ENCODE measurements at places on chromosomes 6 and 20.

DNA sequence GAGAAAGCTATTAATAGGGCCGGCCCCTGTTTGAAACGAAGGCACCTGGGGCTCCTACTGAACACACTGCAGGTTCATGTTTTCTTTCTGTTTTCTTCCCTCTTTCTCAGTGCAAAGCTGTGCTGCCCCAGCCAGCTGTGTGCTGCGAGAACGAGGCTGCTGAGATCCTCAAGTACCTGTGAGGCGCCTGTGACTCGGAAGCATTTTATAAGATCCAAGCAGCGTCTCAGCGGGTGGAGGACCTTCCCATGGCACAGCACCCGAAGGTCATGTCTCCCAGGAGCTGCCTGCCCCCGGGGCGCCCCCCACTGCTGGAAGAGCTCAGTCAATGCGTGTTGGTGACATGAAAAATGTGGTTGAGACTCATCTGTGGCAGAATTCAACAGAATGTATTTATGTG, 66.3 kb downstream of the SMOC2 start:
- DNase-seq, result no peak

DNA sequence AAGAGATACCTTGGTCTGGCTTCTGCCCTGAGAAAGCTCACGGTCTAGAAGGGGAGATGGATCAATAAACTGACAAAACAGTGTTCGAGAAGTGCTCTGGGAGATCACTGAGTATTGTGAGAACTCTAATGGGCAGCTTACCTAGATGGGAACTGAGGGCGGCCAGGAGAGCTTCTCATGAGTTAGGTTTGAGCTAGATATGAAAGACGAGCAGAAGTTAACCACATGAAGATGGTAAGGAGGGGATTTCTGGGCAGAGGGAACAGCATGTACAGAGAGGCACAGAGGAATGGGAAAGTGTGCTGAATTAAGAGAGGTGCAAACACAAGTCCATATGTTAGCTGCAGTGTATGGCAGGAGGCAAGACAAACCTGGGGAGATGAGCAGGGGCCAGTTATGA, 11.9 kb downstream of the ZFAND3 start:
- DNase-seq, result no peak

- no peak for DNase-seq
Measured at GRCh38 chr6:13249817-13250216, 78.5 kb downstream of the TBC1D7 start.

- DNase-seq, result no peak
Measured at GRCh38 chr6:94254689-94255088, 835.3 kb upstream of the EPHA7 start.

- no peak for DNase-seq
Measured at GRCh38 chr6:163422550-163422949, 8.0 kb downstream of the QKI start.

- DNase-seq, result no peak
Measured at GRCh38 chr6:105769987-105770386, 316.1 kb upstream of the PRDM1 start.

DNA sequence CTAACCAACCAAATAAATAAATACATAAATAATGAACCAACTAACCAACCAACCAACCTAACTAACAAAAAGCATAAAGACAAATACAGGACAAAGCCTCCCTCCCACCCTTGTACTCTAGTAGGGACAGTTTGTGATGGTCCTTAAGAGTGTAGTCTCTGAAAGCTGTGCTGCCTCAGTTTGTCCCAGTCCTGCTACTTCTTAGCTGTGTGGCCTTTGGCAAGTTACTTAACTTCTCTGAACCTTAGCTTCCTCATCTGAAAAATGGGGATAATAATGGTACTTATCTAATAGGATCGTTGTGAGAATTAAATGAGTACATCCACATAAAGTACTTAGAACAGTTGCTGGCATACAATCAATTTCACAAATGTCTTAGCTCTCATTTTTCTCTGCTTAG, 232.6 kb upstream of the SUPT3H start:
- no peak for DNase-seq

DNA sequence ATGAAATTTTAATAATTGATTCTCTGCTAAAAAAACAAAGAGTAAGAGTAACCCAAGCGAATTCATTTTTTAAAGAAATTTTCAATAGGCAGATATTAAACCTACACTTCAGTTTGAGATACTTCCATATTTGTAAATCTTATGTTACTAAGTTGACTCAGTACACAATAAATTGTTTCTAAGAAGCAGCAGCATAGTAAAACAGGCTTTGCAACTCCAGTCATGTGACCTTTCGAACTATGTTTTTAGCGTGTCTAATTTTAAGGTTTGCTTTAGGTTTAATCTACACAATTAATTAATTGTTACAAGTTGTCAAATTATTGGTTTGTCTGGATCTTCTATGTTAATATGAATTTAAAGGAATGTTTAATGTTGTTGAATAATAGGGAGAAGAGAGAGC, 708.9 kb upstream of the CITED2 start:
- no peak for DNase-seq

- DNase-seq, result no peak
Measured at GRCh38 chr20:58099956-58100730, 128.3 kb downstream of the ANKRD60 start.

- DNase-seq, result no peak
Measured at GRCh38 chr20:62782149-62782892, 14.0 kb upstream of the MRGBP start.

DNA sequence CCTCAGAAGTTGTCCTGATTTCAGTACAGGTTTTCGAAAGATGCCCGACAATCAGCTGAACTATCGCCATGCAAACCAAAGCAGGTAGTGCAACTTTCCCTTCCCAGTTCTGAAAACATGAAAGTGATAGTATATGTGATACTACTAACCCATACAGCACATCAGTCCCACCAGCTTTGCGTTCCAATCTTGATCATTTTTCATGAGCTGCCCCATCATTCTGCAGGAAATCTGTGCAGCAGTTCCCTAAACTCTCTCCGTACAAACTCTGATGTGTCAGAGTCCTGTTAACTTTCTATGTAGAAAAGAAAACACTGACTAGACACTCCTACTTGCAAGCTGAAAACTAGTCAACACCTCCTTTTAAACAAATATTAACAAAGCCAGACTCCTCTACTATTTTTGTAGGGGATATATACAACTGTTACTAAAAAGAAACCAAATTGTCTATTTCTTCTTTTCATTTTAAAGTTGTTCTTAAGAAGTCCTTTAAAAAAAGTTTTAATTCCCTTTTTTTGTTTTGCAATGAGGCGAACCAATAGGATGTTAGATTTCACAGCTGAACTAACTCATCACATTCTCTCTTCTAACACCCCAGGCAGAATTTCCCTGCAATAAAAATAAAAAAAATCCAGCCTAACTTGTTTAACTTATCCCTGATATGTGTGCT, 99.6 kb upstream of the DST start:
- DNase-seq, result no peak

DNA sequence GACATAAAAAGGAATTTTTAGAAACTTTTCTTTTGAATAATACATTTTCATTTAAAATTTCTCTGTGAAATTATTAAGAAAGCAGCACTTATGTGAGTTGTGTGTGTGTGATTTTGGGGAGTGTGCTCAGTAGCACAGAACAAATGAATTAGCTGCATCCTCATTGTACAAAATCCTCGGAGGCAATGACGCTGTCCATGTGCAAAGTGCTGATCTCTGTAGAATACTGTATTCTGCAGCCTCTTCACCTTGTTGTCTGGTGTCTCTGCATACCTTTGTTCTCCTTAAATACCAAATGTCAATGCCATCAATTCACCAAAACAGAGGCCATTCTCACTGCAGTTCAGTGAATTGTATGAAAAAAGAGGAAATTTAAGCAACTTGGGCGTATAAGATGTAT, 838.4 kb downstream of the QKI start:
- no peak for DNase-seq

DNA sequence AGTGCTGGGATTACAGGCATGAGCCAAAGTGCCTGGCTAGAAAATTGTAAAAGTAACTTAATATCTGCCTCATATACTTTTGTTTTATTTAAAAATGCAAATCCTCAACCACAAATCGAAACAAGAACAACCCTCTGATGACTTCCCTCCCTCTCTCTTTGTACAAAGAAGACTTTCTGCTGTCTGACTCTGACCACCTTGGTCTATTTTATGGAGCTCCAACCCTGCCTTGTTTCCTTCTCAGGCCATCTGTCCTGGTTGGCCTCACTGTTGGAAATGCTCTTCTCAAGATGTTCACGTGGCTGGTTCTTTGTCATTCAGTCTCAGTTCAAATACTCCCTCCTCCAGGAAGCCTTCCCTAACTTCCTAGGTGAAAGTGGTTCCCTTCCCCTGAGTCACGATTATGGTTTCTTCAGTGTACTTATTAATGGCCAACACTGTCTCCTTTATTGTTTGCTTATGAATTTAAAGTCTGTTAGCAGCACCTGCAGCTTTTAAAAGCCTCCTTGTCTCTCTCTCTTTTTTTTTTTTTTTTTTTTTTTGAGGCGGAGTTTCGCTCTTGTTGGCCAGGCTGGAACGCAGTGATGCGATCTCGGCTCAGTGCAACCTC, 151.5 kb upstream of the SALL4 start:
- no peak for DNase-seq

GRCh38 chr6:133752129-133752528, 136.8 kb upstream of the TCF21 start:
- no peak for DNase-seq

DNA sequence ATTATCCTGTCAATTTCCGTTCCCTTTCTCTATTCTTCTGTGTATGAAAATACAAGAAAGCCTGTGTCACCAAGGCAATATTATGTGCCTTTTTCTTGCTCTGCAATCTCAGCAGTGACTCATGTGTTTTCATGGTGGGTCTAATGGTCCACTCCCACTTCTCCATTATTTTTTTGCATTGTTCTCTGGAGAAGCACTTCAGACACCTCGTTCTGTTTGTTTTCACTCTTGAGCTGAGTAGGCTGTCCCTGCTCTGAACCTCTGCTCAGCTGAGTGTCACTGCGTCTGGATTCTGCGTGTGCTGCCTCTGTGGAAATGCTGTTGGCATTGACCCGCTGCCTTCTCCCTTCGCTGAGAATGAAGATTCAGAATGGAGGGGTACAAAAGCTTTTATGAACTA, 230.6 kb downstream of the TMEM242 start:
- DNase-seq, result no peak

GRCh38 chr6:80544976-80545722, 438.7 kb downstream of the BCKDHB start:
- DNase-seq, result no peak

DNA sequence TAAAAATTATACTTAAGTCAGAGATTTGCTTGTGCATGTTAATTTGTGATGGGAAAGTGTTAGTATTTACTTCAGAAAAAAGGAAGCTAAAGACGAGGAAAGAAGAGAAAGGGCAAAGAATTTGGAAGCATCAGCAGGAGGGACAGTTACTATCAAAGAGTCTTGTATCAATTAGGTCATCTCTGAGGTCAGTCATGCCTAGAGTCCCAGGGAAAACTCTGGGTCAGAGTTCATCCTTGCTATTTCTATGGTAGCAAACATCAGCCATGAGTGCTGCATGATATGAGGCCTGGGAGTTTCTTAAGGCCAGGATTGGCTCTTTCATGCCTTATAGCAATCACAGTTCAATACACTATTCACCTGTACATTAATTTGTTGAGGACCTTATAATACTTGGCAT, 292.9 kb downstream of the FARS2 start:
- no peak for DNase-seq

DNA sequence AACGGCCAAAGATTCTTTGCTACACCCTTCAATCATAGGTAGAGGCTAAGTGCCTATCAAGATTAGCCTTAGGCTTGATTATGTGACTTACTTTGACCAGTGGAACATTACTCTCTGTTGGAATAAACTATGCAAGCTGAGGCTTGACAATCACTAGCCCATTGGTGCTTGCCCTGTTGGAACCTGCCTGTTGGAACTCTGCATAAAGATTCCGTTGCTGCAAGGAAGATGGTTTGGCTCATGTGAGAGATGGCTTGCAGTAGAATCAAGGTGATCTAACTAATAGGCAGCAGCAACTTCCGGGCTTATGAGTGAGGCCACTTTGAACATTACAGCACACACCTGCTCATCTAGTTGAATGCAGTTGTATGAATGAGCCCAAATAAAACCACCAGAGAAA, 227.7 kb upstream of the TSHZ2 start:
- DNase-seq, result no peak

DNA sequence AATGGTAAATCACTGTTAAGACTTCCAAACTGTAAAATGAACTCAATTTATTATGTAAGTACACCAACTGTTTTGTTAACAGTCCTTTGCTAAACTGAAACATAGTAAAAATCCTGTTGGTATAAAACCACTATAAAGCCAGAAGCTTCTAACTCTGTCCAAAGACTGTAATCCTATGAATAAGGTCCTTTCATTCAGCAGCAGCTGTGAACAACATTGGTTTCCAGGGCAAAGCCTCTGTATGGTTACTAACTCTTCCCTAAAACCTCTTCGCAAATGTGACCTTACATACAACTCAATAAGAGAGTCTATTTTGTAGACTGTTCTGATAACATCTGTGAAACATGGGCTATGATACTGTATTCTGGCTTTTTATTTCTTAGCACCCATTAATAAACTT, 40.1 kb downstream of the NUP153 start:
- DNase-seq, result peak; percentile 13

GRCh38 chr6:125480571-125480970, 178.8 kb upstream of the HDDC2 start:
- no peak for DNase-seq

DNA sequence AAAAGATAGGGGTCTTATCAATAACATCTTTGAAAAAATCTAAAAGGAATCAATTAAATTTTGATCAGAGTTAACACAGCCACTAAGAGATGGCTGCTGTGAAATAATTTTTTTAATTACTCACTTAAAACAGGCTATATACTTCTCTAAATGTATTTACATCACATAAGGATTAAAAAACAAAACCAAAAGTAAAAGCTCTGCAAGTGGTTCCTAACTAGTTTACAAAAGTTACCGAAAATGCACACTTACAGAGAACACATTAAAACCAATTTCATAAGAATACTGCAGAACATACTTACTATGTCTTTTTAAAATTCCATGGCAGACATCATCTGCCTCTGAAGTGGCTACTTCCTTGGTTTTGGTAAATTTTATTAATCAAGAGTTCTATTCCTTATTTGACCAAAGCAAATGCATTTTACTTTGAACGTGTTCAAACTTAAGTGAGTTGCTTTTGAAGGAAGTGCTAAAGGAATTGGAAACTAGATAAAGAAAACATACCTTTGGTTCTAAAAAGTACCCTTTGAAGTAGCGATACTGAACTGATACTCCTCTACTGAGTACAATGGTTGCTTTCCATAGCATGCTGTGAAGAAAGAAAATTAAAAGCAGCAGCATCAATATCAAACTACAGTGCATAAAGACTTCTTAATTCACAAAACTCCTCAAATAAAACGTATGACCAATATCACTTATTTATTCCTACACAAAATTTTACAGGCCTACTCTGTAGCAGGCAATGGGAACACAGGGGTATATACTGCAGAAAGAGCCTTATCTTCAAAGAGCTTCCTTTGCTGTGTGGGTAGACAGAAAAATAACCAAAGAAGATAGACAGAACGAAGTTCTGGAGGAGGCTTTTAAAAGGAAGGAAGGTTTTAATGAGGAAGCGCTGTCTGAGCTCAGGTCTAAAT, 157.1 kb upstream of the SHLD1 start:
- DNase-seq, result no peak

GRCh38 chr6:12171717-12172116, 118.4 kb upstream of the EDN1 start:
- no peak for DNase-seq
